Mesothelial cell of epicardium (in vitro differentiated cells): ENCODE measurements at places on chromosomes 5 and 9.

DNA sequence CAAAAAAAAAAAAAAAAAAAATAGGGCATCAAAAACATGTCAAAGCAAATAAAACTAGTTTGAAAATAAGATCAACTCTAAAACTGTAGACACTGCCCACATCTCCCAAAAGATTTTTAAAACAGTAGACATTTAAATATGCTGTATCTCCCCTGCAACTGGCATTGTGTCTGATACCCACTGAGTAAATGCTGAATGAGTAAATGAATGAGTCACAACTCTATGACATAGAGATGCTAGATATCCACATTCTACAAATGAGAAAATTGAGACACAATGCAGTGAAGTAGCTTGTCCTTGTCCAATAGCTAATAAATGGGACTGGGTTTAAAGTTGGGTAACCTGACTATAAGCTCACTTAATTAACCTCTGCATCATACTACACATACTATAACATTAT, 14.1 kb upstream of the MAP1B start:
- no peaks in the 10 kb centered on the region for H3K4me1 ChIP-seq
- no peak for DNase-seq
- no peaks in the 10 kb centered on the region for H3K36me3 ChIP-seq

GRCh38 chr9:121192518-121192917, 9.2 kb downstream of the RAB14 start:
- no peaks in the 10 kb centered on the region for H3K27me3 ChIP-seq
- no peak overlapping the region for H3K4me3 ChIP-seq
- no peaks in the 10 kb centered on the region for H3K36me3 ChIP-seq

DNA sequence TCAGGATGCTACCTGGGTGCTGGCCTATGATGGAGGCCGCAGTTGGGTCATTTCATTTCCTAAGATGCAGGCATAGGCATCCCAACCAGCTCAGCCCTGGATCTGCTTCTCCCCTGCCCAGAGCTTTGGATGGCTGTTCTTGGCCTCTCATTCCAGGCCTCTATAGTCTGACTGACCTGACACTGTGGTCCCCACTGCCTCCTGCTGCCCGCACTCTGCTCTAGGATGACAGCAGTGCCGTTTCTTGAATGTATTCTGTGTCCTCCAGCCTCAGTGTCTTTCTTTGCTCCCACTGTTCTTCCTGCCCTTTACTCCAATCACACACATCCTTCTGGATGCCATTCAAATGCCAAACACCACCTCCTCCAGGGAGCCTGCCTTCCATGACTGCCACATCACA, 235.7 kb downstream of the HSPA4 start:
- H3K27ac ChIP-seq, result no peak overlapping the region
- H3K4me3 ChIP-seq, result no peak overlapping the region
- H3K27me3 ChIP-seq, result no peaks in the 10 kb centered on the region
- H3K36me3 ChIP-seq, result no peaks in the 10 kb centered on the region
- peaks cover 15% of the 10 kb centered on the region for H3K4me1 ChIP-seq
- no peak for DNase-seq

GRCh38 chr5:119282628-119283027, 73.2 kb upstream of the TNFAIP8 start:
- H3K4me3 ChIP-seq, result no peak overlapping the region
- peaks cover 62% of the 10 kb centered on the region for H3K4me1 ChIP-seq
- no peak overlapping the region for H3K27ac ChIP-seq
- DNase-seq, result no peak

DNA sequence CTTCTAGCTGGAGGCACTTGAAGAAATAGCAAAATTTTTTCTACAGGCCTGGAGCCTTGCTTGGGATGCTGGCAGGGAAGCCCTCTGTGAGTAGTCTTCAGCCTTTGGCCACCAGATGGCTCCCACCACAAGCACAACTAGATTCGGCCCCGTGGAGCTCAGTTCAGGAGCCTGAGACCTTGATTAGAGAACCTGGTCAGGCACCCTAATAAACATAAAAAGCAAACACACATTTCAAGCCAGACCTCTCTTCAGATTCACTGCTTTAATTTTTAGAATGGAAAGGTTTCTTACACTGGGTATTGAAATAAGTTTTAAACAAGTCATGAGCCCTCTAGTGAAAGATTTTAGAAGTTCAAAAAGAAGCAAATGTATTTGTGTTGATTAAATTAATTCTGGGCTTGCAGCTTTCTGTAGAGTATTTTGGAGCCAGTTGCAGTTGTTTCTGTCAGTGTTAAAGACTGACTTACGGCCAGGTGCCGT, 41.4 kb downstream of the GLRX start:
- peaks cover 27% of the 10 kb centered on the region for H3K4me1 ChIP-seq
- H3K36me3 ChIP-seq, result peaks cover 35% of the 10 kb centered on the region
- H3K27me3 ChIP-seq, result no peaks in the 10 kb centered on the region
- DNase-seq, result peak; percentile 66

- no peaks in the 10 kb centered on the region for H3K4me1 ChIP-seq
- no peaks in the 10 kb centered on the region for H3K27me3 ChIP-seq
- peaks cover 14% of the 10 kb centered on the region for H3K36me3 ChIP-seq
- no peak for DNase-seq
- H3K27ac ChIP-seq, result no peak overlapping the region
Observed at GRCh38 chr9:17217272-17217671, 82.4 kb downstream of the CNTLN start.

- DNase-seq, result no peak
- H3K27ac ChIP-seq, result no peak overlapping the region
- no peak overlapping the region for H3K4me3 ChIP-seq
Observed at GRCh38 chr5:87116825-87117512, 150.7 kb upstream of the RASA1 start.

DNA sequence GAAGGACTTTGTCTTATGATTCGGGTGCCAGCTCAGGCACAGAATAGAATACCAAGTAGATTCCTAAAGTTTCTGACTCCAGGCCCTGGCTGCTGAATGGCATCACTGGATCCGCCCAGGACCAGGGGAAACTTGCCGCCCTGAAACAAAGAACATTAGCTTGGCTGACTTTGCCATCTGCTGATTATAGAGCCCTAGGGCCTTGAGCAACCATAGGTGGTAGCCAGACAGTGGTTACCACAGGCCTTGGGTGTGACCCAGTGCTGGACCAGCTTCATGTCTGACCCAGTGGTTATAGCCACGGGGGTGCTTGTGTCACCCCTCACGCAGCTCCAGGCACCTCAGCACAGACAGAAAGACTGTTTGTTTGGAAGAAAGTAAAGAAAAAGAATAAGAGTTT, 62.7 kb downstream of the SSBP2 start:
- H3K36me3 ChIP-seq, result peaks cover 75% of the 10 kb centered on the region
- no peak overlapping the region for H3K4me3 ChIP-seq
- no peaks in the 10 kb centered on the region for H3K4me1 ChIP-seq
- no peak overlapping the region for H3K27ac ChIP-seq
- no peaks in the 10 kb centered on the region for H3K27me3 ChIP-seq
- no peak for DNase-seq

DNA sequence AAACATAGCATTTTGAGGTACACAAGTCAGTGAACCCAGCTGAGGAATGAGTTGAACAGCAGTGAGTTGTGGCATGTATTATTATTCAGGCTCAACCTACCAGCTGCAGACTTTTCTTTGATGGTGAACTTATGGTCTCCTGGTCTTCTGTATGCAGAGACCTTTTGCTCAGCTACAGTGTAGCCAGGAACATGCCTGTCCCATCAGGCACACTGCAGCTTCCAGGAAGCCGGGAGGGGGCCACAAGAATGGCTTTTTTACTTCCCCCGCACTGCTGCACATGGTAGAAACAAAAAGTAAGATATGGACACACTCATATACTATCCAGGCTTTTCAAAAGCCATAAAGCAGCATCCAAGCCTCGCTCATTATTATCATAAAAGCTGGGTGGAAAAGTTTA, 65.3 kb upstream of the PLPP1 start:
- H3K4me1 ChIP-seq, result peaks cover 62% of the 10 kb centered on the region
- H3K4me3 ChIP-seq, result no peak overlapping the region
- H3K27me3 ChIP-seq, result no peaks in the 10 kb centered on the region
- no peaks in the 10 kb centered on the region for H3K36me3 ChIP-seq
- H3K27ac ChIP-seq, result peak overlapping the region; percentile 95

GRCh38 chr5:68304421-68305052, 89.0 kb downstream of the PIK3R1 start:
- H3K27me3 ChIP-seq, result no peaks in the 10 kb centered on the region
- H3K36me3 ChIP-seq, result peaks cover 9% of the 10 kb centered on the region
- no peak overlapping the region for H3K4me3 ChIP-seq
- no peak for DNase-seq

DNA sequence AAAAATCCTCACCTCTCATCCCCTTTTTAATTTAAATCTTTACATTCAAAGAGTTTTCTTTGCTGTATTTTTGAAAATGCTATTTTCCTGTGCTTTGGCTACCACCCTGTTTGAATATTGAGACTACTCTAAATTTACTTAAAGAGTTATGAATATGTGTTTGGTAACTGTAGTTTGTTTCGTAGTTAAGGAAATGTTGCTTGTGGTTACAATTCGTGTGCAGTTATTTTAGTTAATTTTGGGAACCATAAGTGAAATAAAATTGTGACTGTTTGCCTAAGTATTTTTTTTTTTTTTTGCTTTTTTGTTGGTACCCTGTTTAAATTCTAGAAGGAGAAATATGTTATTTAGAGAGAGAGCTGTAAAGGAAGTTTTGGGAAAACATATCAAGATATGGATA, 78.7 kb downstream of the XRCC4 start:
- H3K27ac ChIP-seq, result no peak overlapping the region
- no peaks in the 10 kb centered on the region for H3K4me1 ChIP-seq
- H3K4me3 ChIP-seq, result no peak overlapping the region
- H3K27me3 ChIP-seq, result no peaks in the 10 kb centered on the region

- no peak for DNase-seq
- no peaks in the 10 kb centered on the region for H3K27me3 ChIP-seq
Observed at GRCh38 chr9:90774682-90775081, 26.9 kb upstream of the SYK start.

- H3K4me1 ChIP-seq, result peaks cover 14% of the 10 kb centered on the region
- H3K27me3 ChIP-seq, result peaks cover 14% of the 10 kb centered on the region
- peaks cover 4% of the 10 kb centered on the region for H3K36me3 ChIP-seq
- H3K27ac ChIP-seq, result no peak overlapping the region
Observed at GRCh38 chr5:1722877-1723276, 76.8 kb downstream of the MRPL36 start.

DNA sequence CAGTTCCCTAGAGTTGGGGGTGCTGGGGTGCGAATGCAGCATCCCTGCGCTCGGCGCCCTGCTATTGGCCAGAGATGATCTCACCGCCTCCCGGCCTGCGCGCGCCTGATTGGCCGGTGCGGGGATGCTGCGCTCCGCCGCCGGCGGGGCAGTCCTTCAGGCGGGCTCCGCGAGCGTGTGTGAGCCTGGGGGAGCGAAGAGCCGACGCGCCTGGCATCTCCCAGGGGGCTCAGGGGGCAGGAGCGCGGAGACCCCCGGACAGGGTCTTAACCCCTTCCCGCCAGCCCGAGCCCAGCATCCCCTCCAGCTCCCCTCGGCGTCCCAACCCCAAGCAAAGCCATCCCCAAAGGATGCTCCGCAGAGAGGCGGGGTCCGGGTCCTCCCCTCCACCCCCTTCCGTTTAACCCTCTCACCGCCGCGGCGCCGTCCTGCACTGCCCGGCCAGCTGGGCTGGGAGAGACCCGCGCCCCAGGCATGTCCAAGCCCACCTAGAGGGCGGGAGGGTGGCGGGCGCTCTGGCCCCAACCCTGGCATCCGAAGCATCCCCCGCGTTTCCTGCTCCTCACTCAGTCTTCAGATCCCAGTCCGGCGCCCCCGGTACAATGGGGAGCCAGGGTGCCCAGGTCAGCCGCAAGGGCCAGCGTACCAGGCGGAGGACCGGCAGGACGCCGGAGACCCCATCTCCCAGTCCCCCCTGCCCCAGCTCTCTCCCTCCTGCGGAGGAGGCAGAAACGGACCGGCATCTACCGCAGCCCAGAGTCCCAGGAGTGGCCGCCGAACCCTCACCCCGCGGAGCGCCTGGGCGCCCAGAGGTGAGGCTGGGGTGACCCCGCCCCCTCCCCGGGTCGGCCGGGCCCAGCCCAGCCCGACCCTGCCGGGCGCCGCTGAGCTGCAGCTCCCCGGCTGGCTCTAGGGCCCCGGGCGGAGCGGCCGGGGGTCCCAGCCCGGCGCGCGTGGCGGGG, 19.3 kb upstream of the TOR2A start:
- H3K36me3 ChIP-seq, result no peaks in the 10 kb centered on the region
- no peak for DNase-seq
- peak overlapping the region; percentile 4 for H3K4me3 ChIP-seq
- H3K27ac ChIP-seq, result no peak overlapping the region

GRCh38 chr5:59231221-59231931, 648.5 kb downstream of the RAB3C start:
- peaks cover 1% of the 10 kb centered on the region for H3K36me3 ChIP-seq
- H3K4me3 ChIP-seq, result no peak overlapping the region
- no peaks in the 10 kb centered on the region for H3K27me3 ChIP-seq
- H3K27ac ChIP-seq, result no peak overlapping the region
- no peak for DNase-seq

- H3K36me3 ChIP-seq, result no peaks in the 10 kb centered on the region
- peaks cover 9% of the 10 kb centered on the region for H3K27me3 ChIP-seq
- no peak overlapping the region for H3K4me3 ChIP-seq
- H3K27ac ChIP-seq, result no peak overlapping the region
- no peak for DNase-seq
- no peaks in the 10 kb centered on the region for H3K4me1 ChIP-seq
Observed at GRCh38 chr5:131855452-131855851, 58.6 kb upstream of the FNIP1 start.

- no peak for DNase-seq
- H3K4me3 ChIP-seq, result no peak overlapping the region
- H3K27ac ChIP-seq, result no peak overlapping the region
- no peaks in the 10 kb centered on the region for H3K27me3 ChIP-seq
Observed at GRCh38 chr9:133677126-133678010, 41.2 kb downstream of the DBH start.

DNA sequence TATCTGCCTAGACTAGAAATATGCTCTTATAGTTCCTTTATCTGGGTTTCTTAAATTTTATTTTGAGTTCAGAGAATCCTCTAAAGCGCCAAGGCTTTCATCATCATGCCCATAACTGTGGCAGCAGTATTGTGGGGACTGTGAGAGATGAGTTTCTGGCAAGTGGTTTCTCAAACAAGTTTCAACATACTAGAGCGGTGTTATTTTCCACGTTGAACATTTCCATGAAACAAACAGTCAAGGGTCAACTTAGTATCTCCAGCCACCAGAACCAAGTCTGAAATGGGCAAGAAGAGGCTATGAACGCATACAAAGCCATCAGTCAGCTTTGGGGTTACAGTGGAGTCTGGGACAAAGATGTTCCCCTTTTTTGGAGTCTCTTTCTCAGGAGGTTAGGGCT, 40.3 kb downstream of the SERINC5 start:
- H3K27ac ChIP-seq, result peak overlapping the region; percentile 70
- no peak for DNase-seq
- H3K4me3 ChIP-seq, result no peak overlapping the region
- peaks cover 5% of the 10 kb centered on the region for H3K36me3 ChIP-seq
- peaks cover 28% of the 10 kb centered on the region for H3K4me1 ChIP-seq

GRCh38 chr9:129938291-129938979, 103.2 kb downstream of the USP20 start:
- H3K27ac ChIP-seq, result peak overlapping the region; percentile 95
- no peak for DNase-seq
- no peak overlapping the region for H3K4me3 ChIP-seq
- peaks cover 24% of the 10 kb centered on the region for H3K4me1 ChIP-seq
- no peaks in the 10 kb centered on the region for H3K27me3 ChIP-seq
- H3K36me3 ChIP-seq, result peaks cover 20% of the 10 kb centered on the region

GRCh38 chr5:16391858-16392649, 73.5 kb downstream of the ZNF622 start:
- H3K4me3 ChIP-seq, result no peak overlapping the region
- DNase-seq, result no peak
- no peaks in the 10 kb centered on the region for H3K36me3 ChIP-seq
- peaks cover 7% of the 10 kb centered on the region for H3K27me3 ChIP-seq
- H3K27ac ChIP-seq, result no peak overlapping the region
